ENCODE measurements at places on chromosomes 13 and 19.

DNA sequence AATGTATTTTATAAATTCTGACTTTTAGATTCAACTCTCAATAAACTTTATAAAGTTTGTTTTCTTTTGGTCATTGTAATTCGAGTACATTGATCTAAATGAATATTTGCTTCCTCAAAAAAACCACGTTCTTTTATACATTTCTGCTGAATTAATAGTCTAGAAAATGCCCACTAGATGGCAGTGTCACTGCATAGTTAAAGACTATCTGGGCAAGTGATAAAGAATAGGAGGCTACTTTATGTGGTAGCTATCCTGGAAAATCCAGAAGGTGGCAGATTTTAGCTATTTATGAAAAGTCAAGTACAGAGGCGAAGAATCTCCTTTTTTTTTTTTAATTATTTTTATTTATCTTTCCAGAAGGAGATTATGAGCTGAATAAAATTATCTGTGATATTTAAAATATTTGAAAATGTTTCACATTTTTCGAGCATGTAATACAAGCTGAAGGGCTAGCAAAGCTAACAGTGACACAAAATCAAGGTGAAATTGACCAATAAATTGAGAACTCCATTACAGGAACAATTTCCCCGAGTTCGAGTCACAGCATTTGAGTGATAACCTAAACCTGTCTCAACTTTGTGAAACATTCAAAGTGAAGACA, 221.8 kb downstream of the OLFM4 start:
- DNase-seq = peak; percentile 52

DNA sequence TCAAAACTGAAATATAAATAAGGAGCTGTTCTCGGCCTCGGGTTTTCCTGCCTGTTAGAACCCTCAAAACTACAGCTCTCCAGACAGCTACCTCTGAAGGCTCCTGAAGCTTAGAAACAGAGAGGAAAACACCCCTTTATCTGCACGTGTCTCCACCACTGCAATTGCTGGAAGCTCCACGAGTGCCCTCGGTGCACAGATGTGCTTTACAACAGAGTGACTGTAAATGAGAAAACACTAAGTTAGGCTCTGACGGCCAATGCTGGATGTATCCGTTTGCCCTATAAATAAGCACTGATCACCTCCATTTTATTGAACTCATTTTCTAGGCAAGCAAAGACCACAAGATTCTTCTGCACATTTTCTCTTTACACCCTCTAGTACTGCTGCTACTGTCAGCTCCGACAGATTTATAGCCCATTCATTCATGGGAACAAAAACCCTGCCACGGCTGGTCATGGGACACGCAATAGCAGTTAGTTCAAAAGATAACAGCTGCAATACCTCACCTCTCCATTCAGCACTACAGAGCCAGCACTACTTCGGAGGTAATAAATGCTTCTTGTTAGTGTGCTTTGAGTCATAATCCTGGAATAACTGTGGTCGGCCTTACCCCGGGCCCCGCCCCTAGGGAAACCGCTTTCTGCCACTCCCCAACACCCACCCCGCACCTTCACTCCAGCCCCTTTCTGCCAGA, 241.1 kb upstream of the ZNF507 start:
- no peak for DNase-seq

DNA sequence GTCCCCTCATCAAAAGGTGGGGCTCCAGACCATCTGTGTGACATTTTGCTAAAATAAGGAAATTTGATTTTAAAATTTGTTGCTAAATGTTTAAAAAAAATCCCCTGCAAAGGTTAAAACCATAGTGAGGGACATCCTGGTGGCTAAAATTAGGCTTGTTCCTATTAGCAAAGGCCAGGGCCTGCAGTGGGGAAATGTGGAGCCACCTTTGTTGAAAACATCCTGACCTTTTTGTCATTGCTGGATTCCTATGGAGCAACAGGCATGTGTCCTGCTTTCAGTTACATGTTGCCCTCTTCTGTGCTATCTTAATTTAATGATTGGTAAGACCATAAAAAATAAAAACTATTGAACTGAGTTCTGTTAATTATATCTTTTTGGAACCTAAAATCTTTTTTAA, 524.3 kb downstream of the KCTD12 start:
- DNase-seq = no peak

GRCh38 chr13:97911311-97912138, 42.0 kb upstream of the IPO5 start:
- DNase-seq = peak; percentile 33

- DNase-seq = no peak
Measured at GRCh38 chr13:22081430-22081829, 410.6 kb downstream of the FGF9 start.

GRCh38 chr13:94327318-94327717, 152.2 kb downstream of the DCT start:
- no peak for DNase-seq

- no peak for DNase-seq
Measured at GRCh38 chr13:85492283-85492682, 306.9 kb downstream of the SLITRK6 start.

- DNase-seq = no peak
Measured at GRCh38 chr13:84130495-84131114, 248.3 kb upstream of the SLITRK1 start.

DNA sequence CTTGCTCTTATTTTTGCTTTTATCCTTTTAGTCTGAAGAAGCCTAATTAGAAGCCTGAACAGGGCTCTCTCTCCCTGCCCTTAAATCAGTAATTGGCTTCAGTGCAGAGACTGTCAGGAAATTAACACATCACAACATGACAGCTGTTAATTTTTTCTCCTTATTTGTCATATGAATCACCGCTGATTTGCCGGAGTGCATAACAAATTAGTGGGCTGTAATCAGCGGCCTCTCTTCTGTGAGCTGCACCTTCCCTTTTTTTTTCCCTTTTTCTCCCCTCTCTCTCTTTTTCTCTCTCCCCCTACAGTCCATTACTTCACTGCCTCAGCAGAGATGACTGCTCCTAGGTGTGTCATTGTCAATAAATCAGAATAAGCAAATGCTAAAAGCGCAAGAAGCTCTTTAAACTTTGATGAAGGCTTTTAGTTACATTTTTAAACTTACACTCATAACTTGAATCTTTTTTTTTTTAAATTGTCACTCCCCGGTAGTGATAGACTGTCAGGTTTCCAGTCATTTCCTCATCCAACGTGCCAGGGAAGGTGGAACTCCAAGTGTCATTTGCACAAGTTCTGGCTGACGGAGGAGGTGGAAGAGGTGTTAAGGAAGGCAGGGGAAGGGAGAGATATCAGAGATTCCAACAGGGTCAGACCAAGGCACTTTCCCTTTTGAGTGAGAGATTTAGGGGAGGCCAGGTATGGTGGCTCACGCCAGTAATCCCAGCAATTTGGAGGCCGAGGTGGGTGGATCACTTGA, 197.1 kb upstream of the TSHZ3 start:
- DNase-seq = no peak

DNA sequence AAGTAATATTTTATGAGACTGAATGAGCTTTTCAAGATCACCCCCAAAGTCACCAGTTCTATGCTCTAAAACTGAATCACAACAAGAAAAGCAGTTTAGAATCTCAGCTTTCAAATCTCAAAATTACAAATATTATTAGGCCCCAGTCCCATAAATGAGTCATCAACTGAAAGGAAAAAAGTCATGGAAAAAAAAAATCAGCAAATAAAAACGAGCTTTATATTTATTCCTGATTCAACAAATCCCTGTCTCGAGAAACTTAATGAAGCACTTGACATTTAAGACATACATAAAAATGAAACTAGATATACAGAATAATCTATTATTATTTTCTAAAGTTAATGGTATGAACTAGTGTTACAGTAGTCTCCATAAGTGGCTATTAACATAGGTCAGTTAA, 203.0 kb downstream of the DIAPH3 start:
- DNase-seq = no peak

GRCh38 chr13:113532156-113532806, 41.8 kb upstream of the DCUN1D2 start:
- no peak for DNase-seq

DNA sequence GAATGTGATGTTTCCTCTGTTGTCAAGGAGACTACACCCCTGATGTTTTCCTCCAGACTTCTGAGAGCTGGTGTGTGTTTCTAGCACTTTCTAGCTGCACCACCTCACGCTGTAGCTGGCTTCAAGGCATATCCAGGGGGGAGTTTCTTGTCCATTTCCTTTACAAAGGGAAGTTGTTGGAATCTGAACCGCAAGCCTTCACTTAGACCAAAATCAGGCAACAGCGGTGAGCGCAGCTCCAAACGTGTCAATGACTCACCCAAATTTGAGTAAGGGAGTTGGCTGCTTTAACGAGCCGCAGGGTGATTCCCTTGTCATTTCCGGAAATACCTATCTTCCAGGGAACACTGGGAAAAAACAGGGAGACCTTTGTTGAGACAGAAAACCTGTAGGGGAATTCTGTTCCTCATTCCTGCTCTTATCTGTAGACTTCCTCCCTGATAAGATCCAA, 2.5 kb downstream of the LDLR start:
- DNase-seq = peak; percentile 81

All from brain microvascular endothelial cell (primary cell).